Right ventricle myocardium inferior (tissue), 1 donor: ENCODE measurements at places on chromosomes 11 and 22. TPM values are rescaled to one million over a fixed set of nuclear protein-coding genes. Genes with fewer than 3 reads are reported as not detected.

SELENOH gene
- total RNA-seq: 72.9 TPM

ACRV1 gene
- total RNA-seq: not detected

GRCh38 chr22:48960576-48960975, 867.1 kb downstream of the BRD1 start:
- no peak for DNase-seq

GRCh38 chr11:69695581-69695980, 8.2 kb downstream of the FGF19 start:
- no peak for DNase-seq

GRCh38 chr11:12497431-12497830, 120.1 kb downstream of the PARVA start:
- DNase-seq: no peak

OR5A1 gene
- not detected for total RNA-seq

RHOD gene
- 62.5 TPM for total RNA-seq

APOBEC3H gene
- total RNA-seq: 0.32 TPM

DNA sequence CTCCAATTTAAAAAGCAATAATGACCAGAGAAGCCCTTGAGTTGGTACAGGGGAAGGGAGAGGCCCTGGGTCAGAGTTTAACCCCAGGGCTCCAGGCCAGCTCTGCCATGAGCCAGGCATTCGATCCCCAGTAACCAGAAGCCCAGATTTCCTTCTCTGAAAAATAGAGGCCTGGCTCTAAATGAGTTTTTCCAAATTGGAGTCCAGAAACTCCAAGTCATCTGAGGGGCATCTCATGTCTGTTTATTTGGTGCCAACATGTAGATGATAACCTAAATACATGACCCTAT, 381.9 kb downstream of the CTTN start:
- DNase-seq: no peak

AMPD3 gene
- 3.5 TPM for total RNA-seq

- no peak for DNase-seq
Measured at GRCh38 chr11:48005136-48005535, 24.8 kb downstream of the PTPRJ start.

DNA sequence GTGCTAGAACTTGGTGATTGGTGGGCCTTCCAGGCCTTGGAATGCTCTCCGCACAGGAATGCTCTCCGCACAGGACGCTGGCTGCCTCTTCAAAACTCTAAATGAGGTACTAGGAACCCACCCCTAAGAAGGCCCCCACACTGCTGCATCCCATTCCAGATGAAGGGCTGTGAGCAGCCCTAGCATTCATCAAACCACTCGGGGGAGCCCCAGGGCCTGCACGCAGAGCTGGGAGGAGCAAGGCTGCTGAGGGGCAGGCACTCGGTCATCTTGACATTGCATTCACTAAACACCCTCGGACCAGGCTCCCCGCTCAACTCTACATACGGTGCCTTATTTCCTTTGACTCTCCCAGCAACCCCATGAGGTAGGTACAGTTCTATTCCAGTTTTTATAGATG, 49.2 kb upstream of the EMID1 start:
- DNase-seq: no peak

SLC22A8 gene
- total RNA-seq: not detected

- DNase-seq: no peak
Measured at GRCh38 chr22:29879753-29880152, 3.2 kb upstream of the MTMR3 start.

GRCh38 chr11:65869643-65870306, 2.8 kb downstream of the EFEMP2 start:
- DNase-seq: peak; percentile 57

DNA sequence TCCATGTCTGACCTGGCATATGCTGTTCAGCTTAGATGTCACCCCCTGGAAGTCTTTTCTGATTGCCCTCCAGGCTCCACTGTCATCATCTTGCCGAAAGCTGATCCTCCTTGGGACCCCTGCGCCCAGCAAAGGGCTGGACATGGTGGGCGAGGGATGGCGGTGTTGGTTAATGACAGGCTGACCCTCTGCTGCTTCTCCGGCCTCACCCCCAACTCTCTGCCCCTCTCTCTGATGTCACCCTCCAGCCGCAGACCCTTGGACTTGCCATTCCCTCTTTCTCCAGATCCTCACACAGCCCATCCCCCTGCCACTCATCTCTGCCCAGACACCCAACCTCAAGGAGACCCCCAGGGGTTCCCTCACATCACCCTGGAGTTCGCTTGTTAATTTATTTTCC, 2.3 kb downstream of the EHBP1L1 start:
- peak; percentile 42 for DNase-seq

OR51E2 gene
- 0.30 TPM for total RNA-seq

PARVG gene
- 3.1 TPM for total RNA-seq

PPME1 gene
- total RNA-seq: 34.6 TPM

NOX4 gene
- 1.5 TPM for total RNA-seq

DNA sequence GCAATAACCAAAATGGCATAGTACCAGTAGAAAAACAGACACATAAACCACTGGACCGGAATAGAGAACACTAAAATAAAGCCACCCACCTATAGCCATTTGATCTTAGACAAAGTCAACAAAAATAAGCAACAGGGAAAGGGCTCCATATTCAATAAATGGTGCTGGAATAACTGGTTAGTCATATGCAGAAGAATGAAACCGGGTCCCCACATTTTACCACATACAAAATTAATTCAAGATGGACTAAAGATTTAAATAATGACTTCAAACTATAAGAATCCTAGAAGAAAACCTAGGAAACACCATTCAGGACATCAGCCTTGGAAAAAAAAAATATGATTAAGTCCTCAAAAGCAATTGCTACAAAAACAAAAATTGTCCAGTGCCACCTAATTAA, 30.1 kb upstream of the NOX4 start:
- no peak for DNase-seq

- DNase-seq: no peak
Measured at GRCh38 chr11:32161293-32161692, 70.4 kb downstream of the RCN1 start.

DNA sequence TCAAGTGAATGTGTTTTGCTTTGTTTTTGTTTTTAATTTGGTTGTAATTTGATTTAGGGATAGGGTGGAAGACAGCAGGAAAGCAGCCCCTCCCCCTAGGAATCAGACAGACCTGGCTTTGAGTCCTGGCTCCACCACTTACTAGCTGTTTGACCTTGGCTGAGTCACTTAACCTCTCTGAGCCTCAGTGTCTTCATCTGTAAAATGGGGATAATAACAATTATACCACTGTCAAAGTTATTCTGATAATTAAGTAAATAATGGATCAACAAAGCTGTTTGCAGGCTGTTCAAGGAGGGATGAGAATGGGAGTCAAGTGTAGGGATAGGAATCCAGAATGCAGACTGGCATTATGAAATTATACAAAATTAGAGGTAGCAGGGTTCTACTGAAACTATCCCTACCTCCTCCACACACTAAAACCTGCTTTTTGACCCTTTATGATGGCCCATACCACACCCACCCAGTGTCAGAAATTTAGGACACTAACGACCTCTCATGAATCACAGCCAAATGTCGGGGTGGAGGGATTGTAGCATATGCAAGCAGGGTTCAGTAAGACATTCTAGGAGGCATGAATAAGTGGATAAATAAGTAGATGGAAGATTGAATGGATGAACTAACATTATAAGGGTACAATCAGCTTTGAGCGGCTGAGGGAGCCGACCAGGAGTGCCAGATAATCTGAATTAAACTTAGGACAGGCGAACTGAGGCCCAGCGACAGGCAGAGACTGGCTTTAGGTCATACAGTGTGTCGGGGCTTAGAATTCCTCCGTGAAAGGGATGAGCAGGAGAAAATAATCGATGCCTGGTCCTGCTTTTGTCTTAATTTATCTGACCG, 974 bp downstream of the ANAPC15 start:
- no peak for DNase-seq

ISX gene
- not detected for total RNA-seq

DNA sequence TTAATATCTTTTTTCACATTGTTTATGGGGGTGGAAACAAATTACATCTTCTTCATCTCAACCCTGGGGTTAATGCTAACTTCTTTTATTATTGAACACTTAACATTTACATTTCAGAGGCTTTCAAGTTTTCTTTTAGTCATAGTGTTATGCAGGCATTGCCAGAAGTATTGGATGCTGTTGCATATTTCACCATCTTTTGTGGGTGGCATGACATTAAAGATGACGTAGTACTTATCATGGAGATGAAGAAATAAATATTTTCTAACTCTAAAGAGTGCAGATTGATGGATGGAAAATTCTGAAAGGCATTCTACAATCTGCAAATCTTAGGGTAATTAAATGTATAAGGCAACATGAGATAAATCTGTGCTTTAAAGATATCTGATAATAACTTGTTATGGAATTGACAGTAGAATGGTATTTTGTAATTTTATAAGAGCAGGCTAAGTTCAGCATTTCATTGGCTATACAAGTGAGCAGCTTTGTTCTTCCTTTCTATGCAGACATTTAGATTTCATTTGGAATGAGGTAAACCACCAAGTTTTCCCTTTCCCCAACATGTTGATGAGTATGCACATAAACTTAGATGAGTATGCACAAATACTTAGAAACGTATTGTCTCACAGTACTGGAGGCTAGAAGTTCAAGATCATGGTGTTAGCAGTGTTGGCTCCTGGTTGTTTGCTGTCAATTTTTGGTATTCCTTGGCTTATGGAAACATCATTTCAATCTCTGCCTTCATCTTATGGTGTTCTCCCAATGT, 924.4 kb downstream of the METTL15 start:
- no peak for DNase-seq

BUD13 gene
- 7.8 TPM for total RNA-seq

- DNase-seq: peak; percentile 65
Measured at GRCh38 chr11:86245369-86246292, 1.1 kb downstream of the EED start.

DNA sequence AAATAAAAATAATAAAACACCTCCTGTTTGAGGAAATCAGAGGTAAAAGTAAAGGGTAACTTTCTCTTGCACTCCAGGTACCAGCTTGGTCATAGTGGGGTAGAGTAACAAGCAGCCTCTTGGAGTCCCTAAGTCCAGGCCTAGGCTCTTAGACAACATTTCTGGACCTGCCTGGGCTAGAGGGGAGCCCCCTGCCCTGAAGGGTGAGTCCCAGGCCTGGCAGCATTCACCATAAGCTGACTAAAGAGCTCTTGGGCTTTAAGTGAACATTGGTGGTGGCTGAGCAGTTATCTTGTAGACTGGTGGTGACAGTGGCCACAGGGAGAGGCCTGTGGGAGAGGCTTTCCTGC, 18.6 kb upstream of the OR56A3 start:
- no peak for DNase-seq

DNA sequence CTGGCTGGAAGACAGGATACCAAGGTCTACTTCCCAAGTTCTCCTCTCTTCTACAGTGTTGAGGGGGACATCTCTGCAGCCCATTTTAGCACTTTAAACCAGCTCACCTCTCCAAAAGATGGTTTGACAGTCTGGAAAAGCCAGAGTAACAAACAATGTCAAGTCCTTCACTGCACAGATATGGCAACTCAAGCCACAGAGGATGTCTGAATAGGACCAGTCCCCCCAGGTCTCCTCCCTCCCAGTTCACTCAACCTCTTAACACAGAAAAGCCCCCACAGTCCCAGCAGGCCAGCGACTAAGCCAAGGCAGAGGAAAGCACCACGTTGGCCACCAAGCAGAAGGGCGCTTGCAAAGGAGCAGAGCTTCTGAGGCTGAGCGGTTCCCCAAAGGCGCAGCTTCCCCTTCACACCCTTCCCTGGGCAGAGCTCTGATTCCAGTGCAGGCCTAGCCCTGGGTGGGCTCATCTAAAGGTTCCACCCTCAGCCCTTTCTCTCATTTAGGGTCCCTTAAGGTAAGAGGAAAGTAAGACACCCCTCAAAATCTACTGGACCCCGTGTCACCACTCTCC, 62.7 kb downstream of the PAK1 start:
- DNase-seq: peak; percentile 81

PCNX3 gene
- total RNA-seq: 12.4 TPM

GRCh38 chr11:47688991-47689390, 26.2 kb downstream of the AGBL2 start:
- DNase-seq: no peak

FREY1 gene
- total RNA-seq: not detected

GRCh38 chr11:62976109-62976508, 8.7 kb downstream of the SLC22A6 start:
- DNase-seq: no peak

DNA sequence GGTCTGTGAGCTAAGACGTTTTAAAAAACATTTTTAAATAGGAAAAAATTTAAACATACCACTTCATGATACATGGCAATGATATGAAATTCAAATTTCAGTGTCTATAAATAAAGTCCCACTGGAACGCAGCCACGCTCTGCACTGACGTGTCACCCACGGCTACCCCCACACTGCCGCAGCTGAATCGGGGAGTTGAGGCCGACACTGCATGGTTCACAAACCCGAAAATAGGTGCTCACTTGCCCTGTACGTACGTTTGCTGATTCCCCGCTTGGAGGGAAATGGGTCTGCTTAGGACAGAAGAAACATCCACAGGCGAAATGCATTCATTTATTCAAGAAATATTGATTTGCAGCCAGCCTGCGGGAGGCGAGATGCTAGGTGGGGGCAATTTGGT, 1342.3 kb downstream of the TBC1D22A start:
- DNase-seq: no peak

- DNase-seq: peak; percentile 31
Measured at GRCh38 chr11:70502677-70503467, 104.5 kb downstream of the CTTN start.

DNA sequence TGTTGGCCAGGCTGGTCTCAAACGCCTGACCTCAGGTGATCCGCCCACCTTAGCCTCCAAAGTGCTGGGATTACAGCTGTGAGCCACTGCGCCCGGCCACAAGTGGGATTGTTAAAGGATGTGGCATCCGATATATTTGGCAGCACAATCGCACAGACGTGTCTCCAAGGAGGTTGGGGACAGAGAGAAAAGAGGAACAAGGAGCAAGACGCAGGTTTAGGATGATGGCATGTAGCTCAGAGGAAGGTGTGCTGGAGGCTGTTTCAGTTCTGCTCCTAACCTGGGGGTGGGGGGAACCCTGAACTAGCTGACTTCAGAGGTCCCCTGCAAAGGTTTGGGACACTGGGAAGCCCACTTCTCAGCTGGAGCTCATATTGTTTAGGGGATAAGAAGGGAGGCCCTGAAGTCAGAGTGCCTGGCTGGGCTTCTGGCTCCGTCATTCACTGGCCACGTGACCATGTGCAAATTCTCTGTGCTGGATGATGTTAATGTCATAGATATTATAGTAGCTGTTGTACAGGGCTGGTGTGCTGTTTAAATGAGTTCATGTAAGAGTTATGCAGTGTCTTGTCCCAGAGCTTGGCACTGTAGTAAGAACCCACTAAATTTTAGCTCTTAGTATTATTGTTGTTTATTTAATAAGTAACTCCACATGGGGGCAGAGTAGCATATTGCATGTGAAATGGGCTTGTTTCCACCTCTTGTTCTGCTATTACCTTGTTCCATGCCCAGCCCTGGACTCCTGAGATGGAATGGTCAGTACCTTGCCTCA, 129.7 kb downstream of the ST3GAL4 start:
- peak; percentile 47 for DNase-seq

DNA sequence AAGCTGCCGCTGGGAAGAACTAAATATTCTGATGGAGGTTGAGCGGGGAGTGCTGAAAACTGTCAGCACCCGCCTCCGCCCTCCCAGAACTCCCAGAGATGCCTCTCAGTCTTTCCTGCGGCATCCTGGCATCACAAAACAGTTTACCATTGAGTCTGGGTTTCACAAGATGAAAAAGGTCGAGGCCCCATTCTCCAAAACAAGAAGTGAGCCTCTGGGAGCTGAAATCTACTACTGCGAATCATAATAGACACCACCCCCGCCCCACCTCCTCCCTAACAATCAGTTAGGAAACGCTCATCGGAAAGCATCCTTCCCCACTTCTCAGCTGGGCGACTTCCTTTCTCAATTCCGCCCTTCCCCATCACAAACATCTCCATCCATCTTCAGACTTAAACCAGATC, 1.0 kb downstream of the SUN2 start:
- no peak for DNase-seq

- no peak for DNase-seq
Measured at GRCh38 chr22:37254867-37255233, 10.8 kb upstream of the RAC2 start.
